ENCODE measurements at places on chromosomes 11 and 22.

DNA sequence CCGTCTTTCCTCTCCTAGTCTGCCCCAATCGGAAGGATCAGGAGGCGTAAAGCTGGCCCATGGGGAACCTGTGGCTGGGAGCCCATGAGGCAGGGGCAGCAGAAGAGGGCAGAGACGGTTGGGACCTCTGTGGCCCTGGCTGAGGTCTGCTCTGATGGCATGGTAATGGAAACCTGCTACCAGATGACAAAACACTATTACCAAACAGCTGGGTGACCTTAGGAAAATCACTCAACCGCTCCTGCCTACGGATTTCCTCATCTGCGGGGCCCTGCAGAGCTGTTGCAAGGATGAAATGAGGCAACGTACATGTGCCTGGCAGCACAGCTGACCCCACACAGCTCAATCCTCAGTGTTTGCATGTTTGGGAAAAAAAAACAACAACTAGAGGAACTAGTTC, 4.6 kb downstream of the AP5B1 start:
- peak; percentile 12 for DNase-seq

- DNase-seq: no peak
Observed at GRCh38 chr11:72687326-72687725, 13.1 kb upstream of the PDE2A start.

DNA sequence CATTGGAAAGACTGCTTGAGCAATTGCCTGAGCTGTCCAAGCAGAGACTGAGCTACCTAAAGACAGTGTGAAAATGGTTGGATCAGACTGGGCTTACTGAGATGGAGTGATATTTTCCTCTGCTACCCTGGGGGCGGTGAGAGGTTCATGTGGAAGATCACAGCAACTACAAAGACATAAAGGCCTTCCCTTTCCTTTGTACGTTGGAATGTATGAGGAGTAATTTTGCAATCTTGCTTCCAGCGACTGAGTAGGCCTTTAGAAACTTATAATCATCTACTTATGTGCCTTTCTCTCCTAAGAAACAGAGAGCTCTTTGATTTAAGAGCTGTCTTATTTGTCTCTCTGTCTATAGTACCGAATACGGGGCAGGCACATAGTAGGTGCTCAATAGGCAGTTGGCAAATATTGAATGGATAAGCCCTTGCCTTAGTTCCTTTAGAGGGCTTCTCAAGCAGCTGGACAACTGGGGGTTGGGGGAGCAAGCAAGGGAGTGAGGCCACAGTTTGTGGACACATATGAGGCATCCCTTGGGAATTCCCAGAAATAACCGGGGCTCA, 2.4 kb upstream of the HEPACAM start:
- no peak for DNase-seq

- no peak for DNase-seq
Observed at GRCh38 chr11:66563832-66564231, 4.6 kb downstream of the CTSF start.

DNA sequence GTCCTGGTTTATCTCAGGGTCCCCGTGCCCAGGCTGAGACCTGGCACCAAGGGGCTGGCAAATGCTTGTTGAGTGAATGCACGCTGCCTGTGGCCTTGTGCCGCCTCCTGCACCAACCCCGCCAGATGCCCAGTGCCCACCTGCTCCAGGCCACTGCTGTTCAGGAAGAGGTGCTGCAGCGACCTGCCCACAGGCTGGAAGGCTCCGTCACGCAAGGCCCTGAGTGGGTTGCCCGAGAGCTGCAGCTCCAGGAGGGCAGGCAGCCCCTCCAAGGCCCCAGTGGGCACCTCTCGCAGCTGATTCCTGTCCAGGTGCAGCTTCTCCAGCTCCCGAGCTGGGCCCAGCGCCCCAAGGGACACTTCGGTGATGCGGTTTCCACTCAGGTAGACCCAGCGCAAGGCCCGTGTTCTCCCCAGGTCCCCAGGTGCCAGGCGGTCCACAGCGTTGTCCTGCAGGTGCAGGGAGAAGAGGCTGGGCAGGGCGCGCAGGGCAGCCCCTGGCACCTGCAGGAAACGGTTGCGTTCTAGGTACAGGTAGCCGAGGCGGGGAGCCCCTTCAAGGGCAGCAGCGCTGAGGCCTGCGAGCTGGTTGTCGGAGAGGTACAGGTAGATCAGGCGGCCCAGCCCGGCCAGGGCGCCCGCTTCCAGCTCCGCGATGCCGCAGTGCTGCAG, 3.6 kb downstream of the CHADL start:
- no peak for DNase-seq
